Mesenteric fat pad (tissue), 1 donor: ENCODE measurements at places on chromosomes 12 and 14. TPM values are rescaled to one million over a fixed set of nuclear protein-coding genes. Genes with fewer than 3 reads are reported as not detected.
A peak's percentile ranks its signal among the peaks of the same experiment; 100 is the strongest.

The DPPA3 gene
- total RNA-seq, result not detected

The ATXN2 gene
- total RNA-seq, result 82.1 TPM

DNA sequence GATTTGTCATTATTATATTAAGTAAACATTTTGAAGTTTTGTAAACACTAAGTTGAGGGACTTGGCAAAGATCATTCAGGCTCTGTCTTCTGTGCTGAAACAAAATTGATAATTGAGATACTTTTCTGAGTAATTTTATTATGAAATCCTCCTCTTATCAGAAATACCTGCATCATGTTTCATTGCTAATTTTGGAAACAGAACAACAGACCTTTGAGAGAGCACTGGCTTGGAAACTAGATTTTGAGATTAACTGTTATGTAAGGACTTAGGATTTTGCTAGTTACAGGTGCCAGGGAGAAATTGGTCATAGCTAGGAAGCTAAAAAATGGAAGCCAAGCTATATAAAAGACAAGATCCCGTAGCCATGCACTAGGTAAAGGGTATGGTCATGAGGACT is 201.7 kb upstream of the DCN start:
- DNase-seq, result no peak

DNA sequence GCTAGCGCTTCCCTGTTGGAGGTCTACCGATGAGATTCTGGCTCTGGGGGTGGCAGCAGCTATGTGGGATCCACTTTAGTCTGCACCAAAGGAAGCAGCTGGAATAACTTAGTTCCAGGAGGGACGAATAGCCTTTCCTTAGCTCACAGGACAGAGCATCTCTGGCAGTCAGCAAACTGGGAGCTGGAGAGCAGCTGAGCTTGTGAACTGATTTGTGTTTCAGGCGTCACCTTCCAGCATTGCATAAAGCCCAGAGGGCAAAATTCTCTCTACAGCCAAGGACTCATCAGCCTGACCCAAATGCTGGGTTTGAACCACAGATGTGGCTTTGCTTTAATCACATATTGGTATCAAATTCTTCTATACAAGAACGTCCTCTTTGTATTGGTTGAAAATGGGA is 81.9 kb upstream of the PELI2 start:
- no peak for DNase-seq

The ALX1 gene
- not detected for total RNA-seq

DNA sequence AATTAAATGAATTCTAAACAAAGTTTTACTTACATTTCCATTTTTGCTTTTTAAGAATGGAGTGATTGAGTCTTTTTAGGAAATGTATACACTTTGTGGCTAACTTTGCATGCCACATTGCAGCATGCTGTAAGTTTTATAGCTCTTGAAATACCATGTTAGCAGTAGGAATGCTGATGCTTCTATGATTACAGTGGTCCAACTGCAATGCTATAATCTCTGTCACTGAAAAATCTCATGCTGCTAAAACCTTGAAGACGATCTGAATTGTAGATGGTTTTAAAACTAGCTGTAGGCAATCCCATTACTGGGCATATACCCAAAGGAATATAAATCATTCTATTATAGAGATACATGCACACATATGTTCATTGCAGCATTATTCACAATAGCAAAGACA is 127.6 kb downstream of the WIF1 start:
- DNase-seq, result no peak

- no peak for DNase-seq
Measured at GRCh38 chr12:118356809-118357256, 15.9 kb downstream of the TAOK3 start.

The AHNAK2 gene
- 15.7 TPM for total RNA-seq

The RFX4 gene
- total RNA-seq, result 0.13 TPM

The KRT78 gene
- not detected for total RNA-seq

- DNase-seq, result no peak
Measured at GRCh38 chr14:95495538-95496025, 20.9 kb downstream of the SYNE3 start.

GRCh38 chr12:47894068-47894467 is 10.7 kb downstream of the VDR start:
- DNase-seq, result no peak

The KLRF1 gene
- total RNA-seq, result 0.51 TPM

- no peak for DNase-seq
Measured at GRCh38 chr12:107242189-107242588, 148.8 kb upstream of the CRY1 start.

GRCh38 chr12:47721431-47721973 is 3.8 kb downstream of the ENDOU start:
- no peak for DNase-seq

- DNase-seq, result no peak
Measured at GRCh38 chr14:74913986-74914573, 9.0 kb downstream of the RPS6KL1 start.

- no peak for DNase-seq
Measured at GRCh38 chr12:58367041-58367440, 425.7 kb downstream of the ATP23 start.

DNA sequence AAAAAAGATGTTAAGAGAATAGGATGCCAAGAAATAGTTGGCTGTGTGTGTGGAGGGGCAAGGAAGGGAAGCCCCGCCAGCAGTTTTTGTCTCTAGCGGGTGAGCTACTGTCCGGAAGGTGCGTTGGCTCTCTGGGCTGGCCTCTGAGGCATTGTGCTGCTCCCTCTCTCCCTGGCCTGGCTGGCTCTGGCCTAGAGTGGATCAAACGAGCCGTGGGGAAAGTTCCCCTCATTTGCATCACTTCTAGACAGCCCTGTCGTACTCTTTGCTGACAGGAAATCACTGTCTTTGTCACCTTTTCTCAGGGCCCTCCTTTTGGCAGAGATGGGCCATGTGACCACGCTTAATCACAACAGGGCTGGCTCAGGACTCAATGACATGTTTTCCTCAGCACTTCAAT is 236.1 kb upstream of the NPAS3 start:
- no peak for DNase-seq

DNA sequence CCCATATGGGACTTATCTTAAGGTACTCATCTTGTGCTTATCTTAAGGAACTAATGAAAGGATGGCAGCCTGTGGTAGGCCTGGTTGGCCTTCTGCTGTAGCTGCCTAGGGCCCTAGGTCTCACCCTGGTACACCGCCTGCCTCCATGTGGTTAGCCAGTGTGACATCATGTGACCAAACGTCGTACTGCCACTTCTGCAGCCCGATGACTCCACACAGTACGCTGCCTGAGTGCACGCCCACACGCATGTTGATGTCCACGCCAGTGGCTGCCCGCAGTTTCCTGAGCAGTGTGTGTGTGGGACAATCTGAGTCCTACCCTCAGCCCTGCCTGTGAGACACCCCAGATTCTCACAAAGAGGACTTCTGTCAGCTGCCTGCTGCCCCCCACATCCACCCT is 5.1 kb downstream of the ADCY4 start:
- DNase-seq, result no peak

- DNase-seq, result no peak
Measured at GRCh38 chr12:88893801-88894200, 313.5 kb upstream of the KITLG start.

The ACOT4 gene
- 4.9 TPM for total RNA-seq

DNA sequence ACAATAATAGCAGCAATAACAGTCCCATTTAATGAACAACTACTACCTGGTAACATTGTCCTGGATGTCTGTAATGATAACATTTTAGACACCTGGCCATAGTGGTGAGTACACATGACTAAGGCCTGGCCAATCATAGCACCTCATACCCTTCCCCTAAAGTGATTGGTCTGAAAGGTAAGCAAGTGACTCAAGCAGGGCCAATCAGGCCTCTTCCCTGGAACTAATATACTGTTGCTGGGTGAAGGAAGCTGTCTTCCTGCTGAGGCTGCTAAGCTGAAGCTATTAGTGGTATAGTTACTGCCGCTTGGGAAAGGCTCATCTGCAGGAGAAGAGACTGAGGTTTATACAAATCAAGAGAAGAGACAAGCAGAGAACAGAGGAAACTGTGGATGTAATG is 18.7 kb upstream of the NOS1 start:
- DNase-seq, result no peak

DNA sequence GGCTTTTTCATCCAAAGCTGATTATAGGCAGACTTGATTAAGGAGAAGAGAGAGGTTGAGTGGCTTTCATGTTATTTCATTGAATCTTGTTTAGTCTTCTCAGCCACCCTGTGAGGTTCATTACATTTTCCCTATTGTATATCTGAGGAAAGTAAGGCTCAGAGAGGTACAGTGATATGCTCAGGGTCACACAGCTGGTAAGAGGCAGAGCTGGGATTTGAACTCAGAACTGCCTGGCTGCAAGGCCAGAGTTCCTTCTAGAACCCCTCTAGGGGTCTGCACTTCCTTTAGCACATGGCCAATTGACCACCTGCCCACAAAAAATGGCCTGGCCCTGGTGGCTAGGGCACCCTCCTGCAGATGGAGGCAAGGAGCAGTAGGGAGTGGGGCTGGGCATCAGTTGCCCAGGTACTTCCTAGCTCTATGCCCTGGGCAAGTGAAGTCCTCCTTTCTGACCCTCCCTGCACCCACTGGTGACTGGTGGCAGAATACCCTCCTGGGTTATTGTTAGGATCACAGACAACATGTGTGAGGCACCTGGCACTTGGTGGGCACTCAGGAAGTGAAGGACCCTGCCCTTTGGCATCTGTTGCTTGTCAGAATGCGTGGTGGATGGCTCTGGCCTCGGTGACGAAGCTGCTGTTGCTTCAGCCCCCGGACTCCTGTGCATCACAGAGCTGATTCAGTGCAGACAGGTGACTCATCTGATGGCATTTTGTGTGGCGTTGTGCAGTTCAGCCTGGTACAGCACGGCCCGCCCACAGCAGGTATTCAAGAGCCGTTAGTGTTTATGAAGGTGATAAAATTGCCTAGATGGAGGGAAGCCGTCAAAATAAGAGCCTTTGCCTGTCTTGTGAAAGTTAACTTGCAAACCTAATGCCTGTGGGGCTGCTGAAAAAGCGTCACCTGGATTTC is 115.8 kb downstream of the SLC25A47 start:
- peak; percentile 71 for DNase-seq

GRCh38 chr12:54201001-54201794 is 12.4 kb upstream of the SMUG1 start:
- no peak for DNase-seq

- DNase-seq, result no peak
Measured at GRCh38 chr12:63844391-63845341, at the start of gene SRGAP1. SRGAP1 (plus strand) TSS chr12:63844700; CDS start chr12:63844817, 117 bp downstream.

The E2F7 gene
- total RNA-seq, result 0.22 TPM

The P2RX2 gene
- total RNA-seq, result not detected

GRCh38 chr14:21526672-21527317 is 649 bp upstream of the SALL2 start:
- DNase-seq, result no peak

The PHETA1 gene
- total RNA-seq, result 19.5 TPM
